ENCODE measurements at places on chromosomes 6 and 20.

GRCh38 chr6:35328108-35328723 lies 14.1 kb upstream of the PPARD start:
- DNase-seq: no peak

GRCh38 chr20:62120990-62121775 lies 1.1 kb upstream of the LSM14B start:
- no peak for DNase-seq

DNA sequence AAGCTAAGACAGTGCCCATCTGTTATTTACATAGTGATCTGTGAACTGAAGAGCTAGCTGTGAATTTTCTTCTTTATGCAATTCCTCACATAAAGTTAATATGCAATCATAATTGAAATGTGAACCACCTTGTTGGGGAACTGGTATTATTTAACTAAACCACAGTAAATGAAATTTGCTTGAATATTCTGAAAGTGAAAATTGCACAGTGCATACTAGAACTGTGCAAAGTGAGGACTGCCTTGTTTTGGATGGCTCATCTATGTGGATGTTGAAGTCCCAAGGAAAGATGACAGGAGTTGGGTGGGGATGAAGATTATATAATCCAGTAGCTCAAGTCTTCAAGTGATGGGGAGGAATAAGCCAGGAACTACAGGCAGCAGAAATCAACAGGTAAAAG lies 5.7 kb upstream of the PHF10 start:
- DNase-seq: no peak

- DNase-seq: no peak
Observed at GRCh38 chr6:131900231-131900630, 50.9 kb downstream of the CCN2 start.

DNA sequence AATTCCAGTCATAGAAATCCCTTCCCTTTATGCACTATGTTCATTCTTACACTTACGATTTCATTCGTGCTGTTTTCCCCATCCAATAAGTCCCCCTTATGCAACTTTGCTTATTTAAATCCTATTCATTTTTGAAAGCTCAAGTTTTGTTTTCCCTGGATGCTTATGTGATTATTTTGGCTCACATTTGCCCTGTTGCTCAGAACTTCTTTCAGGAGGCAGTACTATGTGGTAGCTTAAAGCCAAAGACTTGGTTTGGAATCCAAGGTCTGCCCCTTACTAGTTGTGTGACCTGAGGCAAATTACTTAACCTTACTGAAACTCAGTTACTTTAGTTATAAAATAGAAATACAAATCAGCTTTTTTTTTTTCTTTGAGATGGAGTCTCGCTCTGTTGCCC lies 59.6 kb downstream of the MOXD1 start:
- DNase-seq: no peak

DNA sequence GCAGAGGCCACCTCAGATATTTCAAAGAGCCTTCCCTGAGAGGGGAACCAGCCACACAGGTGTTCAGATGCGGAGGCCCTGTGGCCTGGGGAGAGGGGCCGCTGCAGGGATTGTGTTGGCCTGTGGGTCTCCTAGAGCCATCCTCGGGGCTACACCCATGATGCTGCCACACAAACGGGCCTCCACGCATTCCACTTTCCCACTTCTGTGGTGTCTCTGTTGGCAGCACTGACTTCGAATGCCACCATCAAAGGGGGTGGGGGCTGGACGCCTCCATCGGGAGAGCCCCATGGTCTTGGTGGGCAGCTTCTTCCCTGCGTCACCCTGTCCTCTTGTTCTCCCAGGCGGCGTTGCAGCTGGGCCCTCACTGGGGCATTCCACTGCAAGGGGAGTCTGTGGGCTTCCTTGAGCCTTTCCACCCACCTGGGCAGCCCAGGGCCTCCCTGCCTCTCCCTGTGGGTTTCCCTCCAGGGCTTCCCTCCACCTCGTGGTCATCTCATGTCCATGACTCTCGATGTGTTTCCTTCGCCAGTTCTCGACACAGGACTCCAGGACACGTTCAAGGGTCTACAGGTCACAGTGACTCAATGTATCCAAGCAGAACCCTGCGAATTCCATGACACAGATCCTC lies 145.5 kb downstream of the ERMARD start:
- DNase-seq: no peak

DNA sequence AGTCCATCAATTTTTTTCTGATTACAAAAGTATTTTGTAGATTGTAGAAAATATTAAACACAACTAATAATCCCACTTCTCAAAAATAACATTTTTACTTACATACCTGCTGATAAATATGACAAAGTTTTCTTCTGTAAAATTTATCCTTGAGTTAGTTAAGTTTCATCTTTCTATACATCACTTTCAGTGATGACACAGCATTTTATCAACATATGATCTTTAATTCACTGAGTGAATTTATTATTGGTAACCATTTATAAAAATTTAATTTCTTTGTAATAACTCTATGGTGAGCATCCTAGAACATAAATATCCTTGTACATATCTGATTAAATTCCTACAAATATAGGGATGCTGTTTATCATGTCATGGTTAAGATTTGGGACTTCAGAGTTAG lies 385.0 kb upstream of the SLC35B3 start:
- DNase-seq: no peak

GRCh38 chr6:25173246-25173645 lies 105.9 kb upstream of the CARMIL1 start:
- no peak for DNase-seq

DNA sequence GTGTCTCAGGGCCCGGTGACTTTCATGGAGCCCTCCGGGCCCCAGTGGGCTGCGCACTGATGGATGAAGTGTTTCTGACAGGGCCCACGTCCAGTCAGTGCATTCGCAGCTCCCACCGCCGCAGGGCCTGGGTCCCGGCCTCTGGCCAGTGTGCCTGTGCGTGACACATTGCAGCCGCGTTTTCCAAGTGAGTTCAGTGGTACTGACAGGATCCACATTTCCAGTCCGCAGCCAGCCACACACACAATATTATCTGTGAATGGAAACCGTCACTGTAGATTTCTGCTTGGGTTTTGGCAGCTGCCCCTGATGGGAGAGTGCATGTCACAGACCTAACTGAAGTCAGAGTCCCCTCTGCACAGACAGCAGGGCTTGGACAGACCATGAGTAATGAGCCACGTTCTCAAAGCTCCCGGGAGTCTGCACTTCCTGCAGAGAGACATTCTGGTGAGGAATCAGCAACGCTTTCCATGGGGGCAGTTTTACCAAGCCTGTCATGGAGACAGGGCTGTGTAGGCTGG lies 171.4 kb downstream of the MYLK4 start:
- DNase-seq: no peak

DNA sequence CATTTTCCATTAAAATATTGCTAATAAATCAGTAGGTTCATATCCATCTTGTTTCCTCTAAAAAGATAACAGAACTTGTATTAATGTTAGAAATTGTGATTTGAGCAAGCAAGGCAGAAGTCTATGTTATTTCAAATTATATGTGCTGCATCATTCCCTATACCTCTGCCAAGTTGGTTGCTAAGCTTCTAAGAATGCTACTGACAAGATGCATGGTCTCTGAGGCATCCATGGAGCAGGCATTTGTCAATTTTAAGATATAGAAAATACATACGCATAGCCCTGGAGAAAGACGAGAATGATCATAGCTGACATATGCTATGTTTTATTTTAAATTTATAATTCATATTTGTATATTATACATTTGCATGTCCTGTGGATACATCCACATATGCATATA lies 168.3 kb upstream of the THEMIS start:
- DNase-seq: no peak

DNA sequence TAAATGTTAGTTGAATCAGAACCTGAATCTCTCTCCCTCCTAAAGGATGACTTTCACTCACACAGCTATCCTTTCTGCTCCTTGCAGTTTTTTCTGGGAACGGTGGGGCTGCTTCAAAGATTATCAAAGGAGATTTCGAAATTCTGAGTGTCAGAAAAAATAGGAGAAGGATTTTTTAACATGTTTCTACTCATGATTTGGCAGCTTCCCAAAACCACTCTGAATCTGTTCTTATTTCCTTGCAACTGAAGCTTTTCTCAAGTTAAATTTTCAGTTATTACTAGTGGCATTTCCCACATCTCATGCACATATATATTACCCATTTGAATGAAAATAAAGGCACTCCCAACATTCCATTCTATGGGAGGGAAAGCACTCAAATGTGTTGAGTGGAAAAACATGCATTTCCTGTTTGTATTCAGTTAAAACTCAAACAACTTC lies 123.6 kb downstream of the LCA5 start:
- no peak for DNase-seq

DNA sequence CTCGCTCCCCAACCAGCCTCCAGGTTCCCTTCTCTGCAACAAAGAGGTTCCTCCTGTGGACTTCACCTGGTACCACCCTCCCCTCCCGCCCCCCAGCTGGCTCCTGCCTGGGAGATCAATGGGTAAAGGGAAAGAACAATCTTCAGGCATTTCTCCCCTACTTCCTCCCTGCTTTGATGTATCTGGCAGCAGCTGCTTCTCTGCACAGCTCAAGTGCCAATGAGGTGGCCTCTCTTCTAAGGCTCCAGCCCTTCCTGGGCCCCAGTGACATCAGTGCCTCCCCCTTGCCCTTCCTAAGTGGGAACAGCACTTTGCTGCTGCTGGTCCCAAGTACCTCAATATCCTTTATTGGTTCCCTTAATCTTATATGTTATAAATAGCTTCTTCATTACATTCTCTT lies 23.5 kb downstream of the MOCS1 start:
- DNase-seq: no peak

DNA sequence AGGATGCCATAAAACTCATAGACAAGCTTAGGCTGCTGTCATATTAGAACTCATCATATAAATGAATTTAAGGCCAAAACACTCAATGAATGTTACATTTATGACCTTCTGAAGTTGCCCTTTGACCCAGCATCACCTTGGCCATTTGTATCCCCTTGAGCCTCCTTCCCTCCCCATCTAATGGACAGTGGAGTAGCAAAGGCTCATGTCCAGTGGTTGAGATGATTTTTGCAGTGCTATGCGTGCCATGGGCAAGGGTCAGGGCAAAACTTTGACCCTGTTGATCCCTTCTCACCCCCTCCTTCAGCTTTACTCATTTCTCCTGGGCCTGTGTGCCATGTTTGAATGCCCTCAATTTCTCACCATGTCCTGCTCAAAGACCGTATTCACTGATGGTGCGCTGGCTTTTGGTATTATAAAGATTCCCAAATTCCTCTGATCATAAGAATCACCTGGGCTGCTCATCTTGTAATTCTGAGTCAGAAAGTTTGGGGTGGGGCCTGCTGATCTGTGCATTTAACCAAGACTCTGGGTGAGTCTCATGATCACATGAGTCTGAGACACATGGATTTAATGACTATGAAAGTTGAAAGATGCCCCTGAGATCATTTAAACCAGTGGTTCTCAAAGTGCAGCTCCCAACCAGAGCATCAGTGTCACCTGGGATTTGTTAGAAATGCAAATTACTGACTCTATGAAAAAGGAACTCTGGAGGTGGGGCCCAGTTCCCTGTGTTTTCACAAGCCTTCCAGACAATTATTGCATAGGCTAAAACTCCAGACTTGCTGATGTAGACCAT lies 57.5 kb upstream of the IL20RA start:
- no peak for DNase-seq

- DNase-seq: no peak
Observed at GRCh38 chr6:103122766-103123601, 1729.5 kb downstream of the GRIK2 start.

DNA sequence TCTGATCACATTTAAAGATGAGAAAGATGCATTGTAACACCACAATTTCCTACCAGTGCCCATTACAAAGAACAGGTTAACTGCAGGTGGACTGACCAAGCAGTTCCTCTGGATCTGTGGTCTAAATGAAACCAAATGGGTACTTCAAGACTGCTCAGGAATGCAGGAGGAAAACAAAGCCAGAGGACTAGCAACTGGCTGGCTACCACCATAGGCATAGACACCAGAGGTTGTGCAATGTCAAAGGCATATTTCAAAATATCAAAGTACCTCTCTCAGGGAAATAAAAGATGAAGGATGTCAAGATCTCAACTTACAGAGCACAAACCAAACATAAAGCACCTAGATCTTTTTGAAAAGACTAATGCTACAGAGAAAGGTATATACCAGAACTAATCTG lies 65.5 kb downstream of the GMDS start:
- no peak for DNase-seq

GRCh38 chr6:71205336-71205956 lies 83.2 kb upstream of the OGFRL1 start:
- DNase-seq: no peak

DNA sequence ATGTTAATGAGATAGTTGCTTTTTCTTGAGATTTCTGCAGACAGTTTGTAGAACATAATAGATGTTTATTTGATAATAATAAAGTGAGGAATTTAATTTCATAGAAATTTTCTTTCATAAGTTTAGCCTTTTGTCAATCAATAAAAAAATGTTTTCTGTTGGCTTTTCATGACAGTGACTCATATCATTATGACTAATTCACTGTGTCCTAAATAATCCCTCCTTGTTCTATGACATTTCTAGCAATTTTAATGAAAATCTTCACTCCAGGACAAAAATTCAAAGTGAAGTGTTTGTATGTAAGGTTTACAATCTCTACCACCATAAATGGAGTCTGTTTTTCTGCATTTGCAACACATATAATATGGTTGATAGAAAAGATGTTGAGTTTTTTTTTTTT lies 109.9 kb downstream of the UTRN start:
- DNase-seq: no peak

DNA sequence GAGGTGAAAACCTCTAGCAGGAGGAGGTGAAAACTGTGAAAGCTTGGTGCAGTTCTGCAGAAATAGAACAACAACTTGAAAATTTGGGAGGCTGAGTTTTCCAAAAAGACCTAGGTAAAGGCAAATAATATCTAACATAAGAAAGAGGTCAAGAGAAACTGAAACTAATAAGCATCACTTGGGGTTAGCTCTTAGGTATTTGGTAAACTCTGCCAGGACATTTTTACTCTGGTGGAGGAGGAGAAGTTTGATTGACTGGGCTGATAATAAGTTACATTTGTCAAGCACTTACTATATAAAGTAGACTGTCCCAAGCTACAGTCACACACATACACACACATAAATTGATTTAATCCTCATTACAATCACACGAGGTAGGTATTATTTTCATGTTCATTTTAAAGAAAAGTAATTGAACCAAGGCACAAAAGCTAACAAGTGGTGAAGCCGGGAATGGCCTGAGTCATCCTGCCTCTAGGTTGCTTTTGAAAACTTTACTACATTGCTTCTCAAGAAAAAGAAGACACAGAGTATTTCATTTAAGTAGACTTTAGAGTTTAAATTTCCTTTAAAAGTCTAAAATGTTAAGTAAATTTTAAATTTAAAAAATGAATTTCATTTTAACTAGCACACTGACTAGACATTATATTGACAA lies 275.5 kb downstream of the PTPRK start:
- no peak for DNase-seq

GRCh38 chr6:137968455-137968804 lies 101.4 kb downstream of the TNFAIP3 start:
- no peak for DNase-seq

All from stimulated activated CD8-positive, alpha-beta memory T cell treated with anti-CD3 and anti-CD28 coated beads, Interleukin-4, amount 100 ng/mL, for 24 hours (primary cell).